ENCODE measurements at places on chromosomes 13 and 19. TPM values are rescaled to one million over a fixed set of nuclear protein-coding genes. Genes with fewer than 3 reads are reported as not detected.
A peak's percentile ranks its signal among the peaks of the same experiment; 100 is the strongest.

GRCh38 chr19:35205733-35206323 lies 22.7 kb downstream of the FAM187B start:
- DNase-seq: no peak

- DNase-seq: no peak
These were observed 638 bp downstream of the USPL1 start for GRCh38 chr13:30618186-30618929.

Gene KLK12
- total RNA-seq: not detected

Gene EFNB2
- total RNA-seq: 11.6 TPM

DNA sequence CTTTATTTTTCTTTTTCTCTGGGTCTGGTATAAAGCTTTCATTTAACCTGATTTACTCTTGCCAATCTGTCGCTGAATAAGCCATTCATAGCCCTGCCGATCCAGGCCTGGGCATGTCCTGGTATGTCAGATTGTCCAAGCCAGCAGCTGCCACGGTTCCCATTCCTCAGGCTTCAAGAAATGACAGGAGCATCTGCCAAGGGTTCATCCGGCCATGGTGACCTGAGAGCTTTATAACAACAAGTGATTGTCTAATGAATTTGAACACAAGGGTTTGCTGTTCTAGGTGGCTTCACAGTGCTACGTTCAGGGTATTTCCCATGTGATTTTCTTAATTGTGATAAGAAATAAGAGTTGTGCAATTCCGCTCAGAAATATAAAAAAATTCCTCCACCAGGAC lies 20.0 kb downstream of the PNMA8A start:
- peak; percentile 30 for DNase-seq

GRCh38 chr19:33725567-33725966 lies 71.1 kb upstream of the KCTD15 start:
- DNase-seq: no peak

Measured in RPMI7951 (cell line).